Activated CD4-positive, alpha-beta T cell treated with anti-CD3 and anti-CD28 coated beads for 1 hour (primary cell): ENCODE measurements at places on chromosomes 11 and 22.

DNA sequence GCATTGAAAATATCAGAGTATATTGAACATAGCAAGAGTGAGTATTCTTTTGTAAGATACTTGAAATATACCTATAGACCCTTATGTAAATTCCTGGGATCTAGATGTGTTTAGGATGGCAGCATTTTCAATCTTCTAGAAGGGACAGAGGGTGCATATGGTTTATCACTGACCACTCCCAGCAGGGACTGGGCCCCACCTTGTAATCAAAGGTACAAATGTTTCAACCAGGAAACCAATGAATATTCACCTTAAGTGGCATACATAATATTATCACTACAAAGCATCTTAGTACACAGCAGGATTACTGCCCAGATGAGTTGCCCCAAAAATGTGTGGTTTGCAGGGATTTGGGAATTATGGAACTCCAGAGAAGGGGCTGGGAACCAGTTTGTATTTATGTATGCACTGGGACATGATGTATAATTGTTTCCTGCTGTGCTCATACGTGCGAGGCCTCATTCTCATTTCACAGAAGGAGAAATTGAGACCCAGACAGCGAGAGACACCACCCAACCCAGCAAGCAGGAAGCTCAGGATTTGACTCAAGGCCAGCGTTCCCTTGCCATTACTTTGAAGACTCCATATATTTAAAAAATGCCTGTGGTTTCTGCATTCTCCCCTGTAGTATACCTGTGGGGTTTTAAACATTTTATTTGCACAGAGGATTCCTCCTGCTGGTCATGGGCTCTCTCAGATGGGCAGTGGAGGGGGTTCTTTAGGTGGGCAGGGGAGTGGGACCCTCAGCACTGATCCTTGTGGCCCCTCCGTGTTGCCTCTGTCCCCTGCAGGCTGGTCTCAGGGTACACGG, 5.2 kb downstream of the APOL4 start:
- DNase-seq: no peak

- peak; percentile 46 for DNase-seq
Observed at GRCh38 chr11:47394322-47395222, 13.8 kb upstream of the SLC39A13 start.

- DNase-seq: no peak
Observed at GRCh38 chr11:86551288-86552092, 120.9 kb downstream of the ME3 start.

- DNase-seq: no peak
Observed at GRCh38 chr11:130827451-130828377, 88.6 kb downstream of the SNX19 start.

GRCh38 chr22:39223091-39223710, 21.6 kb downstream of the PDGFB start:
- no peak for DNase-seq

DNA sequence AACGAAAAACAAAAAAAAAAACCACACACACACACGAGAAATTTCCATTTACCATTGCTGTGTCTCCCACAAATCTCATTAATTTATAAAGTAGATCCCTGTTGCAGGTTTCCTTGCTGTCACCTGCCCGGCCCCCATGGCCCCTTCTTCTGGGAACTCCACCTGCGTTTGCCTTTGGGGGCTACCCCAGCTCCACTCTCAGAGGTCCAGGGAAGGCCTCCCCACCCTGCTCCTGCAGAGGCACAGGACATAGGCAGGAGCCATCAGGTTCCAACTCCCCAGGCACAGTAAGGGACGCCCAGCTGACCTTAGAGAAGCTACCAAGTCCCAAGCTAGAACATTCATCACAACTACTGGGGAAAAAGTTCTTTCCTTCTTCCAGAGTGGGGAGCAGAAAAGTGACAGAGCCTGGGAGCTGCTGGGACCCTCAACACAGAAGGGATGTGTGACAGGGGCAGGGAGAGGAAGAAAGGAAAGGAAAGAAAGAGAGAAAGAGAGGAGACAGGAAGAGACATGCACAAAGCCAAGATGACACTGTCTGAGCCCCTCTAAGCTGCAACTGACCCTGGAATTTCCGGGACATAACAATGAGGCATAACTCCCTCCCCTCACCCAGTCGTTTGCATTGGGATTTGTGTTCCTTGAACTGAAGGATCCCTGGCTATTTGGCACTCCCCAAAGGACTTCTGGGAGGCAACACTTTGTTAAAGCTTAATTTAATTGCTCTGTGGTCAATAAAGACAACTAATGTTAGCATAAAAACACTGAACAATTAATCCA, 175.7 kb downstream of the SHANK2 start:
- DNase-seq: no peak

DNA sequence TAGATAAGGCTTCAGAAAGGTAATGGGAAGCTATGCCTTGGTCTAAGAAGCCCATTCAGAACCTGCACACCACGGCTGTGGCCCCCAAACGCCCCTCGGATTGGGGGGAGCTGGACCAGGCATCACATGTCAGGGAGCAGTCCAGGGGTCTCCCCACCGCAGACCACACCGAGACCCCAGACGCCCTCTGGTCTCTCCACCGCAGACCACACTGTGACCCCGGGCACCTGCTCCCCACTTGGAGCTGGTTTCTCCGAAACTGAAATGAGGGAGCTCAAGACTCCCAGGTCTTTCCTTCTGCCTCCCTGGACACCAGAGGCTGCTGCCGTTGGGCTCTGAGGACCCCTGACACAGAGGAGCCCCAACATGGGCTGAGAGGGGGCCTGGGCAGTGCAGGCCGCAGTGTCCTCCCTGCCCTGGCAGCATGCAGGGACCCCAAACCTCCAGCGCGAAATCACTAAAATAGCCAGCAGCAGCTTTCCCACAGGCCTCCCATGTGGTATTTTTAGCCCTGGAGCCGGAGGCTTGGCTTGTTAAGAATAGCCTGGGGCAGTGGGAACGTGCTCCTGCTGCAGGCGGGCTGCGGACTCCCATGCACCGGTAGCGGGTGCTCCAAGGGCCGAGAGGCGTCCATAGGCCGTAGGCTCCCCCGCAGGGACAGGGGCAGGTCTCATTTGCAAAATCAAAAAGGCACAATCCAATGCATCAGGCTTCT, 7.7 kb downstream of the LINC01488 start:
- DNase-seq: no peak

- no peak for DNase-seq
Observed at GRCh38 chr11:48228761-48229160, 12.2 kb downstream of the OR4B1 start.

DNA sequence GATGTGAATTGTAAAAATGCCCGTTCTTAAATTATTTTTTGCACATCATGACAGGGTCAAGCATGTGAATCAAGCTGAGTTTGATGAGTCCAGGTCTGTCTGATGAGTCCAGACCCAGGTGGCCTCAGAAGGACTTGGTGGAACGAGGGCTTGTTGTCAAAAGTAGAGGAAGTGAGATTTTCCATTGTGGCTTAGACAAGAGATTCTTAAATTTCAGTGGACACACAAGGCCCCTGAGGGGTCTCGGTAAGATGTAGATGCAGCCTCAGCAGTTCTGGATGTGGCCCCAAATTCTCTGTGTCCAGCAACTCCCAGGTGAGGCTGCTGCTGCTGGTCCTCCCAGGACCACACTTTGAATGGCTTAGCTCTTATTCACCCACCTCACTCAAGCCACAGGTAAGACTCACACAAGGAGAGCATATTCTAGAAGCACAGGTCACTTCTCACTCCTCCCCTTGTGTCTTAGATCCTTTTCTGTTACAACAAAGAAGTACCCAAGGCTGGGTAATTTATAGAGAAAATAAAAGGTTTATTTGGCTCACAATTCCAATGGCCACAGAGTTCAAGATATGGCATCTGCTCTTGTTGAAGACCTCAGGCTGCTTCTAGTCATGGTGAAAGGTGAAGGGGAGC, 98.8 kb downstream of the GGTLC2 start:
- no peak for DNase-seq

DNA sequence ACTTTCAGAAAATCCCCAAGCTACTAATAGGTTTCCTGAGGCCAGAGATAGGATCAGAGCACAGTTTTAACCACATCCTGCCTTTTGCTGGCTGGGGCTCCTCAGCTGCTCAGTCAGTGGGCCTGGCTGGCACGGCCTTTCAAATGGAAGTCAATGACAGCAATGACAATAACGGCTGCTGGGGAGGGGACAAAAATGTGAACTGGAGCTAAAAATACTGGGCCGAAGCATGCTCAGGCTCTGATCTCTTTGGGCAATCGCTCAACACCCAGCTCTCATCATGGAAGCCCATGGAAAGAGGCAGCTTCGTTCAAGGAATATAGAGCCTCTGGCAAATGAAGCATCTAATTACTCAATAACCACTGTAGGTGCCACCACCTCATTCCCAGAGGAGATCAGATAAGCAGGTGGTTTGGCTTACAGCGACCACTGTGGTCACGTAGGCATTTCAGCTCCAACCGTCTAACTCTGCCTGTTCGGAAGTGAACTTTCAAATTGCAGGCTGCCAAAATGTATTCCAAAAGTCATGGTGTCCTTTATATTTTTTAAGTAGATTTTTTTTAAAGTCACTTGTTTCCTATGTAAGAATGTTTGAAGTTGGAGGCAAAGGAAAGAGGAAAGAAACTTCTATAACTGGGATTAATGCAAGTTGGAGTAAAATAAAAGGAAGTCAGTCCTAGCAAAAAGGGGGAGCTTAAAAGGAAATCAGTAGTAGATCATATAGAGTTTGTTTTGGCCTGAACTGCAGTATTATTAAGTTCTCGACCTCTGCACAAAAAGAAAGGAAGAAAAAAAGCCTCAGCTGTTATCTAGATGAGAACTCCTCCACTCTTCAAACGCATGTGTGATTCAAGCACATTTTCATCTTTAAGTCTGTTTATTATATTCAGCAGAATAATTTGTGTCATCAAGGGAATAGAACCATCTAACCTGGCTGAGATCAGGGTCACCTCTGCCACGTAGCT, 14.1 kb downstream of the WT1 start:
- DNase-seq: no peak

DNA sequence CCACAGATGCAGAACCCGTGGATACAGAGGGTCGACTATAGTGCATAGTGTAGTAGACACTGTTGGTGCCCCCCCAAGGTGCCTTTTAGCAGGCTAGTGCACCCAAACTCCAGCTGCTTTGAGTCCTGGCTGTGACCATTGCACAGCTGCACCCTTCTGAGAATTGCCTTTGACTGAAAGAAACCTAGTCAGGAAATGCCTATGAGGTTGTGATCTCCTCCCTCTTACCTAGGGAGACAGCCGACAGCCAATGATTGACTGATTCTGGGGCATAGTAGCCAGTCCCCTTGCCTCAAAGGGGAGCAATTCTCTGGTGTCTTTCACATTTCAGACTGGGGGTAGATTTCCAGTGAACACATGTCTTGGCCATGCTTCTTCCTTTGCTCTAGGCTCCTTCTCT, 74.2 kb downstream of the DCDC1 start:
- no peak for DNase-seq
